ENCODE measurements at places on chromosomes 2 and 18.

DNA sequence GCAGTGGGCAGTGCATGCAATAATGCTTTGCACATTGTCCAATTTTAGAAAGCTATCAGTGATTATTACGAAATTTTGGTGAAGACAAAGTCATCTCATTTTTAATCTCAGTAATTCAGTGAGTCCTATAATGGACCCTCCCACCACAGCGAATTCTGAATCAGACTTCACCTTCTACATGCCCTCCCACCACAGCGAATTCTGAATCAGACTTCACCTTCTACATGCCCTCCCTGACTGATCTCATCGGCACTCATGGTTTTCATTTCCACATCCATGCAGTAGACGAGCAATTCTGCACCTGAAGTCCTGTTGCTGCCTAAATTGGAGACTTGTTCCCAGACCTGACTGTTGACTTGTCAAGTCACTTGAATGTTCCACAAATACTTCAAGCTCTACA lies 522.3 kb downstream of the EIPR1 start:
- no peak for DNase-seq

- DNase-seq = peak; percentile 41
Observed at GRCh38 chr18:61820882-61821281, 71.9 kb downstream of the RNF152 start.

GRCh38 chr2:73920577-73921545 lies 5.8 kb upstream of the DGUOK start:
- DNase-seq = peak; percentile 62

DNA sequence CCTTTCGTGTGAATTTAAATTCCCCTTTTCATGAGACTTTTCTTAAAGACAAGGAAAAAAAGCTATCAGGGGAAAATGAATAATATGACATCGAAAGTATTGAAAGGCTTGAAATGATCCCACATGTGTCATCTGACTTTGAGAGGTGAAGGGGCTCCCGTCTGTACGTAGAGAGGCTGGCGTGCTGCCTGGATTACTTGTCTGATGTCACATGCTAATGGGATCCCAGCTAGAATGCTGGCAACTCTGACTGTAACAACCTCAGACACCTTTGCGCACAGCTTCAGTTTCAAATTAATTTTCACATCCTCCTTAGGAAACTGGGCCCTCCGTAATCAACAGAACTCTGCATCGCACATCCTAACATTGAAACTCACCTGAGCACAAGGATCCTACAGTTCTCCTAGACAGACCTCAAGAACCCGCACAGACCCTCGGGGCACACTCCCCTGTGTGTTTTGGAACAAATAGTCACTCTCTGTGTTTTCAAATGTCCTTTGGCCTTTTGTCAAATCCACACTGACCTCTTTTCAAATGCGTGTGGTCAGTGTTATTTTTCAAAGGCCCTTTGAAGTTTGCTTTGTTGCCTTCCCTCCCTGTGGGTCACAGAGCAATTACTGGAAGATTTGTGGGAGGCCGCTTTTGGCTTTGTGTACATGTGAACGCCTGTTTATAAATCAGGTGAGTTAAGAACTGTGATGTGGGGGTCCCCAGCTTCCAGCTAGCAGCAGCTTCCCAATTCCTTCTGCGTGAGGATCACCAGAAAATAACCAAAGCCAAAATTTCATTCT lies 65.9 kb downstream of the IL1R2 start:
- no peak for DNase-seq

- peak; percentile 19 for DNase-seq
Observed at GRCh38 chr18:476251-476664, 24.2 kb downstream of the COLEC12 start.

All from NCI-H69 (cell line).